CD4-positive, alpha-beta T cell treated with Interleukin-15 for 1 hour (primary cell): ENCODE measurements at places on chromosomes 1 and 21.

DNA sequence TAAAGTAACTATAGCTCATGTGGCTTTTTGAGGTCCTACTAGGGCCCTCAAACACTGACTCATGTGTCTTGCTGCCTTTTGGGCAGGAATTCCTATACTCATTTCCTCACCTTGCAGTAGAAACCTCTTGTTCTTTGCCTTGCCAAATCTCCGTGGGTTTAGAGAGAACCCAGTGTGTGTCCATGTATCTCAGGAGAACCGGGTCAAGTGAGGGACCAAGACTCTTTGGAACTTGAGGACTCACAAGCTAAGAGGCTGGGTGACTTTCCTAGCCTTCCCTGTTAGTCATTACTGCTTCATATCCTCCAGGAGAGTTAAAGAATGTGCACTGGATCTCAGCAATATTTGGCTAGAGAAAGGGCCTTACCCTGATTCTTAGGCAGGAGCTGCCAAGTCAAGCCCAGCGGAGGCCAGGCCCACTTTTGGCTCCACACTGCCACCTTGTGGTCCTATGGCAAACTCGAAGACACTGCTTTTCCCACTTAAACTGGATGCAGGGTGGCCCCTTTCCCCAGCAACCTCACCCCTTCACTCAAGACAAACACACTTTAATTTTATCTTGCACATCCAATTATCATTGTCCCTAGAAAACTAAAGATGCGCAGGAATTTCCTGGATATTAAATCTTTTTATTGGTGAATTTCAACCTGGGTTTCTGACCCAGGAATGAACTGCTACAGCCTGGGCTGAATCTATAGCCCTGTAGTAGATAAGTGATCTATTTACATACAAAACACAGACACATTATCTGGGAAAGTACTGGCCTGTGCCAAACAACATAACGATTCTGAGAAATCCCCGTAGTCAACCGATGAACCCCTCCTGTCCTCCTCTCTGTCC, 10.6 kb downstream of the AVPR1B start:
- peak; percentile 72 for DNase-seq

DNA sequence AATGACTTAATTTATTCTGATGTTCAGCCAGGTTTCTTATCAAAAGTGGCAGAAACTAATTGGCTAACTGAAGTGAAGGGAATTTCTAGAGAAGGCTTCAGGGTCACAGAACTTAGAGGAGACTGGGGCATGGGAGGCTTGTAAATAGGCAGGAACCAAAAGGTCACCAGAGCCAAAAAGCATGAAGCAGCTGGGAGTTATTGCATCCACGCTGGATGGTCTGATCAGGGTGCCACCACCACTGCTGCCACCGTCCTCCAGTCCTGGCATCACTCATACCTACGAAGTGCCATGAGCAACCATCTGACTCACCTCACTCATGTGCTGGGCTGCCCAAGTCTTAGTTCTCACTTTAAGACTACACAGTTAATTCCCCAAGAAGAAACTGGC, 82.5 kb upstream of the DPH5 start:
- no peak for DNase-seq

DNA sequence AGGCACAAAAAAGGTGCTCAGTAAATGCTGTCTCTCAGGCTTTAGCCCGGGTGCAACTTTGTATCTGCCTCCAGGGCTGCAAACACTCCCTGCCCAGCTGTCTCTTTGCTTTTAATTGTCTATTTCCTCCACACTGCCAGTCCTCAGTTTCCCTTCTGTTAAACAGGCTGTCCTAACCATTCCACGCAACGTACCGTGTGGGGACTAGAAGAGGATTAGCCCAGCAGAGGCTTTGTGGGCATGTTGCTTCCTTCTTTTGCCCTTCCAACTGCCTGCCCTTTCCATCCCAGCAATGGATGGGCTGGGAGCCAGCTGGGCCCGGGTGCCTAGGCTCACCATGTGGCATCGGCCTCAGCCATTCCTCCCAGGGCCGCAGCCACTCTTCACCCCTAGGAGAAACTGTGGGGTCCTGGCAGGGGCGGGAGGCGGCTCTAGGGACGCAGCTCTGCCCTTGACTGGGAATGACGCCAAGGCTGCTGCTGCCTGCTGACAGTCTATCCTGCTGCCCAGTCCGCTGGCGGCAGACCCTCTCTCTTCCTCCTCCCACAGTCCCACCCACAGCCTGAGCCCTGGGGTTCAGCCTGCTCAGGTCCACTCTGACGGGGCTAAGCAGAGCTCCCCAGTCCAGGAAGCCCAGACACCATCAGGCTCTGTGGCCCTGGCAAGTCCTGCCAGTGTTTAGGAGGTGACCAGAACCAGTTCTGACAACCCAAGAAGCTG, 40.6 kb upstream of the LRP8 start:
- DNase-seq, result peak; percentile 13

DNA sequence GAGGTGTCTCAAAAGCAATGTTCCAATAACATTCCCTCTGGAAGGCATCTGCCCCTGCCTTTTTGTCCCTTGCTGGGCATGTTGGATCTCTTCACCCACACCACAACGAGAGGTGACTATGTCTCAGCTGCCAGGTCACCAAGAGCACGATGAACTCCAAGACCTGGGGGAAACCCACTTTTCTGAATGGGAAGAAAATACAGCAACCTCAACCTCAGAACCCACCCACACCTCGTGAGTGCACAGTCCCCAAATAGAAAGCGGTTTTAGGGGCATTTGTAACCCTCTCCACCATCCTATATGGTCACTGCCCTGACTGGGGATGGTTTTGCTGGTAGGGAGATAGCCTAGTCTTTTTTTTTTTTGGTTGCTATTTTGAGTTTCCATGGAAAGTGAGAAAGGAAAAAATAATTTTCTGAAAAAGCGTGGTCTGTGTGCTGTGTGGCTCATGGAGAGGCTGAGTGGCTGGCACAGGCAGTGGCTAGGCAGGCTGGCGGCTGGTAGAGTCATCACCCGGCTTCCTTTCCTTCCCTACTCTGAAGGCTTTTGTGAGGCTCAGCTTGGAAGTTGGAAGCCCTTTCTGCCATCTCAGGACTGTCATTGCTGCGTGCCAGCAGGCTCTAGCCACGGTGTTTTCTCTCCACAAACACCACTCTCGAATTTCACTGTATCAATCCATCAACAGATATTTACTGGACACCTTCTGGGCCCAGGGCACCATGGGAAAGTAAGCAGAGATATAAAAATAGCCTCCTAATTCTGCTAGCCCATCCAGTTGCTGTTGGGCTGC, 15.8 kb downstream of the TSPAN2 start:
- DNase-seq, result no peak

GRCh38 chr1:28928314-28928941, 14.1 kb downstream of the EPB41 start:
- DNase-seq, result no peak

DNA sequence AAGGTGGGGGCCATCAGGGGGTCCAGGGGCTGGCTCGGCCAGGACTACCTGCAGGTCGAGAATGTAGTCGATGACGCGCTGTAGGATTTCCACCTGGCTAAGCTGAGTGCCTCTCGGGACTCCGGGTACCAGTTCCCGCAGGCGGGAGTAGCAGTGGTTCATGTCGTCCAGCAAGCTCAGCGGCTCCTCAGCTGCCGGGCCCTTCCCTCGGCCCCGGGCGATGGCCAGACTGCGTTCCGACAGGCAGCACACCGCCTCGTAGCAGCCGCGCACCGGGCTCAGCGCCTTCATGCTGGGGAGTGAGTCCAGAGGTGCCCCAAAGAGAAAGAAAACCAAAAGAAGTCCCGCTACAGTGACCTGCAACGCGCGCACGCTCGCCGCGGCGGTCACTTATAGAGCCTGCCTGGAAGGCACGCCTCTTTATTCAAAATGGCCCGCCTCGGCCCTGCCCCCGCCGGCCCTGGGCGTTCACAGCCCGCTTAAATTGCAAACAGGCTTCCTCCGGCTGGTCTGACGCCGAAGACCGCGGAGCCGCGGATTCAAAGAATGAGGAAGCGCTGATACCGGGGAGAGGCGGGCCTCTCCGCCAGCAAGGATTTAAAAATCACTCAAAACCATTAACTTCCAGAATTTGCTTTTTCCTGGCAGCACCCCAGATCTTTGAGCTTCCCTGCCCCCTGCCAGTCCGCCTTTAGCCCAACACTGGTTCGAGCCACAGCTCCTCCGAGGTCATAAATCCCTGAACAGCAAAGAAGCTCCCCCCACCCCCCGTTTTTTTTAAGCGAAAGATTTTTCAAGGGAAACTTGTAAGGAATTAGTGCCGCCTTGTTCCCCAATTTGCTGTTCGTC, at the start of gene ID3:
Gene ID3 (minus strand): TSS at position 366 of the 849 bp plus-strand sequence. CDS start 75 bp downstream, at position 291.
- peak; percentile 93 for DNase-seq

GRCh38 chr1:174169342-174169741, 10.0 kb downstream of the RABGAP1L start:
- no peak for DNase-seq

GRCh38 chr1:248155927-248156326, 11.0 kb downstream of the OR2M5 start:
- no peak for DNase-seq

DNA sequence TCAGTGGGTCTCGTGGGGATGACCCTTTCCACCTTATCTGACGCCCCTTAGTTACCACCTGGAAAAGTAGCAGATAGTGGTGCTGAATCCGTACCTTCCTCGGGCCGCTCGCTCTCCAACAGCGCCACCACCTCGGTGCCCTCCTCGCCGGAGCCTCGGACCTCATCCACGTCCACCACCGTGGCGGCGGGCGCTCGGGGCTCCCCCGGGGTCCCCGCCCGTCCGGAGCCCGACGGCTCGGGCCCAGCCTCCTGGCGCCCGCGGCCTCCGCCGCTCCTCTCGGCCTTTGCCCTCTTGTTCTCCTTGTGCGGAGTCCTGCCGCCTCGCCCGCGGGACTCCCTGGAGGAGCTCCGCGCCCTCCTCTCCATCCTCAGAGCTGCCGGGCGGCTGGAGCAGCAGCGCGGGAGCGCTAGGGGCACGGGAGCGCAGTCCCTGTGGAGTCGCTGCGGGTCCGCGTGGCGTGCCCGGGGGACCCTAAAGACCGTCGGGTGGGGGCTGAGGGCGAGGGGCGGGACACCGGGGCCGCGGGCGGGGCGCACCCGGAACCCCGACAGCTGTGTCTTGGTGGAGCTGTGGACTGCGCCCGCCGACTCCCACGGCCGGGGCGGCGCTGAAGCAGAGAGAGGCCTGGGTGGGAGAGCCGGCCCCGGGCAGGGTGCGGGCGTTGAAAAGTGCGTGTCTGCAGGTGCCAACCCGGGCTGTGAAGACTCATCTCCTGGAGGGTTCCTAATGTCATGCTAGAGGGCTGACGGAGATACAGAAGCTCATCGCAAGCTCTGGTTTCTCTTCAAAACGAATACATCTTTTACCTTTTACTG, at the start of gene NPHS2:
Gene NPHS2 (minus strand): TSS at position 452 of the 818 bp plus-strand sequence. CDS start 84 bp downstream, at position 368.
- DNase-seq, result no peak

DNA sequence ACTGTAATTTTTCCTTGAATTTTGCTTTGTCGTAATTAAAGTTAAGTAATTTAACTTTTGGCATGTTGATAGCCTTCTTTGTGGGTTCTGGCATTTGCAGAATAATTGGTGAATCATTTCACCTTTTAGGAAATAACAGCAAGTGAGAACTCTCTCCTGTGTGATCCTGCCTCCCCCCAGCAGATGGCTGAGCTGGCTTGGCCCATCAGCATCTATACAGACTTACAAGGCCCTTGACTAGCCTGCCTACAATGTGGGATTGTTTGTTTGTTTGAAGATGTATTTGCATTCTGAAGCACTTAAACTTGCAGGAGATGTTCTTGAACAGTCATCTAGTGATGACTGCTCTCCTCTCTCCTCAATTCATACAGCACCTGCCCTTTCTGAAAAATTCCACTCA, 55.9 kb downstream of the MACO1 start:
- no peak for DNase-seq

DNA sequence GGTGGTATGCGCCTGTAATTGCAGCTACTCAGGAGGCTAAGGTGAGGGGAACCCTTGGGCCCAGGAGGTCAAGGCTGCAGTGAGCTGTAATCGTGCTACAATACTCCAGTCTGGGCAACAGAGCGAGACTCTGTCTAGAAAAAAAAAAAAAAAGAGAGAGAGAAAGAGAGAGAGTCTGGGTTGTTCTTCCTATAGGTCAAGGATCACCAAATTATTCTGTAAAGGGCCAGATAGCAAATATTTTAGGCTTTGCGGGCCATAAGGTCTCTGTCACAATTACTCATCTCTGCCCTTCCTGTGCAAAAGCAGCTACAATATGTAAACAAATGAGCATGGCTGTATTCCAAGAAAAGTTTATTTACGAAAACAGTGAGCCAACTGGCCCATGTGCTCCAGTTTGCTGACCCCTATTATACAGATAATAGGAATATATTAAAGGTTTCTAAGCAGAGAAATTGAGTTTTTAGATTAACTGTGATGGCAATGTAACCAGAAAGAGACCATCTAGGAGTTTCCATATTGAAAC, 2.1 kb downstream of the SASS6 start:
- no peak for DNase-seq

- DNase-seq, result no peak
These were observed 83.1 kb upstream of the HAO2 start for GRCh38 chr1:119285482-119285881.
